ENCODE measurements at places on chromosomes 6 and 20. TPM values are rescaled to one million over a fixed set of nuclear protein-coding genes. Genes with fewer than 3 reads are reported as not detected.

GRCh38 chr6:112221981-112222852, 32.1 kb downstream of the LAMA4 start:
- H3K4me3 ChIP-seq, result no peak overlapping the region
- DNase-seq, result no peak
- no peaks in the 10 kb centered on the region for H3K36me3 ChIP-seq
- H3K27me3 ChIP-seq, result no peaks in the 10 kb centered on the region
- H3K27ac ChIP-seq, result no peak overlapping the region

The FAM210B gene
- 53.9 TPM for total RNA-seq

GRCh38 chr6:24859608-24860200, 61.0 kb upstream of the ARMH2 start:
- peaks cover 13% of the 10 kb centered on the region for H3K27me3 ChIP-seq
- no peak overlapping the region for H3K27ac ChIP-seq
- no peaks in the 10 kb centered on the region for H3K36me3 ChIP-seq
- no peaks in the 10 kb centered on the region for H3K4me1 ChIP-seq
- no peak overlapping the region for H3K4me3 ChIP-seq

The EPHA7 gene
- total RNA-seq, result not detected

The FRK gene
- 0.22 TPM for total RNA-seq

DNA sequence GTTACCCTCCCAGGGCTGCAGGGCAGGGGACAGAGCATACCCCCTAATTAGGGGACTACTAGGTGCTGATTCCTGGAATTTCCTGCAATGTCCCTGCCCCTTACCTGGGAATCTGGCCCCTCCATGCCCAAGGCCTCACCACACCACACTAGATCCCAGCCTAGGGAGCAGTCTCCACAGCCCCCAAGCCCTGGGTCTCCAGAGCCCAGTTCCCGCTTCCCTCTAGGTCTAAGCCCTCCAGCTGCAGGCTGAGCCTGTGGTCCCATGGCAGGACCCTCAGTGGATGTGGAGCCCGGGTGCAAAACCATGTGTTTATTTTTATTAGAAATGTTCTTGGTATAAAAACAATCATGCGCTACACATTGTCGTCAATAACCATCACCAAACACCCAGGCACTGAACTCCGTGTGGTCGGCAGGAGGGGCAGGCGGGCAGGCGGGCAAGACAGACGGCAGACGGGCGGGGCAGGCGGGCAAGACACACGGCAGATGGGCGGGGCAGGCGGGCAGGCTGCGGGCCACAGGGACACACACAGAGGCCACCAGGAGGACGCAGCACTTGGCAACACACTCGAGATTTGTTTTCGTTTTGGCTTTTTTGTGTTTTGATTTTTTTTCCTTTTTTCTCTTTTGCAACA, 124.2 kb downstream of the GRM4 start:
- H3K27me3 ChIP-seq, result peaks cover 13% of the 10 kb centered on the region
- H3K36me3 ChIP-seq, result no peaks in the 10 kb centered on the region
- no peak overlapping the region for H3K27ac ChIP-seq
- H3K4me3 ChIP-seq, result no peak overlapping the region

GRCh38 chr20:23401051-23401450, 20.2 kb downstream of the NAPB start:
- no peak overlapping the region for H3K27ac ChIP-seq
- peaks cover 38% of the 10 kb centered on the region for H3K36me3 ChIP-seq
- no peak overlapping the region for H3K4me3 ChIP-seq

GRCh38 chr6:132937466-132937906, 123.1 kb downstream of the RPS12 start:
- H3K4me1 ChIP-seq, result no peaks in the 10 kb centered on the region
- peaks cover 4% of the 10 kb centered on the region for H3K27me3 ChIP-seq
- no peaks in the 10 kb centered on the region for H3K36me3 ChIP-seq
- H3K27ac ChIP-seq, result no peak overlapping the region
- DNase-seq, result peak; percentile 54

- H3K27ac ChIP-seq, result no peak overlapping the region
- H3K36me3 ChIP-seq, result no peaks in the 10 kb centered on the region
- H3K4me3 ChIP-seq, result no peak overlapping the region
- no peaks in the 10 kb centered on the region for H3K4me1 ChIP-seq
- H3K27me3 ChIP-seq, result no peaks in the 10 kb centered on the region
- no peak for DNase-seq
These were observed 1.1 kb upstream of the PBOV1 start for GRCh38 chr6:138219398-138219797.

DNA sequence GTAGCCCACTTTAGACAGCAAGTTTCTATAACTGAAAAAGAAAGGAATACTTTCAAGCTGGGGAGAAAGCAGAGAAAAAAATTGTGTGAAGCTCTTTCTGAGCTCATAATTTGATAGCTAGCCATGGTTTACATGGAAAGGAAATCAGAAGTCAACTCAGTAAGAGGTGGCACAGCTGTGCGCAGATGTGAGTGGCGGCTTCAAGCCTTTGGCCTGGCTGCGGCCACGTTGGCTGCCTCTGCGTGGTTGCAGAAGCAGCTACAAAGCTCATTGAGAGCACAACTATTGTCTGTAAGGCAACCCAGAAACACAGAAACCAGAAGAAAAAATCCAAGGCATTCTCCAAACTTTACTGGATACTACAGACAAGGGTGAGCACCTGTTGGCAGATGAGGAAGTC, 136.9 kb downstream of the SASH1 start:
- H3K4me3 ChIP-seq, result no peak overlapping the region
- no peak for DNase-seq
- H3K36me3 ChIP-seq, result no peaks in the 10 kb centered on the region

DNA sequence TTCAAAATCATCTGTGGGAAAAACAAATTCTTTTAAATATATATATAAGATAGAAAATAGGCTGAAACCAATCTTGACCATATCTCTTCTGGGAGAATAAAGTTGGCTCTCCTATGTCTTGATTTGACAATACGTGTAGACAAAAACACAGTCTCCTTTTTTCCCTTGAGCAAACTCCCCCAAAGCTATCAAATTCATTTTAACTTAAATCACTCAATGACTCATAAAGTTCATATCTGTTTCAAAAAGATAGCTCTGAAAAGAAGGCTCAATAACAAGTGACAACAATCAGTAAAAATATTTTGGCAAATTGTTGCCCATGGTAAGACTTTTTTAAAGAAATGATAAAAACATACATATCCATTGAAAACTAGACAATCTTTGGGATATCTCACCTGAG, 236.0 kb upstream of the TENT5A start:
- no peak for DNase-seq
- H3K27ac ChIP-seq, result no peak overlapping the region

DNA sequence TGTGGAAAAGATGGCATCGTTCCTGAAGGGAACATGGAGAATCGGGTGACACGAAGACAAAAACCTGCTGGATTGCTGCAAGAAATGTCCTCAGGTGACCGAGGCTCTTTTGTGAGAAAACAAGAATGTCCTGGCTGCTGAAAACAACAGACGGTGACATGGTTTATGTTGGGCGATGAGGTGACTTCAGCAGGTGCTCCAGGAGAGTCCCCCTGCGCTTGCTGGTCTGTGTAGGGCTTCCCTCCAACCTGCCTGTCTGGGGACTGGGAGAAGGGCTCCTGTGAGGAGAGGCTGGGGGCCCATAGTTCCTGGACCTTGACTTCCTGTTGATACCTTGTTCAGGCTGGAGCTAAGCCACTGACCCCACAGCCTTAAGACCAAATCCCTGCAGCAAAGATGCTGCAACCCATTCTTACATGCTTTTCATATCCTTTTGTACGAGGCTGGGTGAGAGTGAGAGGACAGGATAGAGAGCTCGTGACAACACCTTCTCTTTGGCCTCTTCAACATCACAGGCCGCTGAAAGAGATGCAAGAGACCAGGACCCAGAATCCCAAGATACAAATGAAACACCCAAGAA, 134.8 kb downstream of the CD83 start:
- no peak overlapping the region for H3K4me3 ChIP-seq
- H3K27ac ChIP-seq, result no peak overlapping the region

- no peak overlapping the region for H3K4me3 ChIP-seq
- no peak for DNase-seq
- H3K4me1 ChIP-seq, result no peaks in the 10 kb centered on the region
- H3K27ac ChIP-seq, result no peak overlapping the region
- H3K36me3 ChIP-seq, result no peaks in the 10 kb centered on the region
- H3K27me3 ChIP-seq, result no peaks in the 10 kb centered on the region
These were observed 97.3 kb upstream of the FOXA2 start for GRCh38 chr20:22681591-22682248.
